ENCODE measurements at places on chromosomes 11 and 22. TPM values are rescaled to one million over a fixed set of nuclear protein-coding genes. Genes with fewer than 3 reads are reported as not detected.

Gene PRR5L
- total RNA-seq = 62.7 TPM

Gene IFITM10
- 1.6 TPM for total RNA-seq

Gene C11orf87
- total RNA-seq = not detected

DNA sequence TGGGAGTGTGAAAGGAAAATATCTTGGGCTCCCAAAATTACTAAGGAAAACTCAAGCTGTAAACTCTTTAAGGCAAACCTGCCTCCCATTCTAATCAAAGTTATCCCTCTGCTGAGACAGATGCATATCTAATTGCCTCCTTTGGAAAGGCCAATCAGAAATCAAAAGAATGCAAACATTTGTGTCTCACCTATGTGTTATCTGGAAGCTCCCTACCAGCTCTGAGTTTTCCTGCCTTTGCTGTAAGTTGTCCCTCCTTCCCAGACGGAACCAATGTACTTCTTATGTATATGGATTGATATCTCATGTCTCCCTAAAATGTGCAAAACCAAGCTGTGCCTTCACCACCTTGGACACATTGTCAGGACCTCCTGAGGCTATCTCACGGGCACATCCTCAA, 95.8 kb downstream of the AASDHPPT start:
- DNase-seq = no peak
- no peaks in the 10 kb centered on the region for H3K36me3 ChIP-seq
- H3K4me3 ChIP-seq = no peak overlapping the region
- H3K27ac ChIP-seq = no peak overlapping the region
- no peaks in the 10 kb centered on the region for H3K27me3 ChIP-seq

DNA sequence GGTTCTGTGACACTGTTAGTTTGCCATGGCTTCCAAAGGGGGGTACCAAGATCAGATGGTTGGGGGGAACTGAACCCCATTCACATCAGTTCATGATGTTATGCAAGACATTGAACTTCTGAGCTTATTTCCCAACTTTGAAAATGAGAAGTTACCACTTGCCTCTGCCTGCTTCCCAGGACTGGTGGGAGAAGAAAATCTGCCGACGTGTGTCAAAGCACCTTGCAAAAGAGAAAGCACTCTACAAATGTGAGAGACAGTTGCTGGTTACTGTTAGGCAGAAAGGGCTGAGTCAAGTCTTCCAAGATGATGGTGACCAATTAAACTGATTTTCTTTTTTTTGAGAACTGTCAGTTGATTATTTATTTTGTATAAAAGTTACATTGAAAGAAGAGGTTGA, 45.6 kb downstream of the SMCO4 start:
- H3K4me1 ChIP-seq = no peaks in the 10 kb centered on the region
- no peak for DNase-seq
- H3K27me3 ChIP-seq = no peaks in the 10 kb centered on the region

- no peaks in the 10 kb centered on the region for H3K27me3 ChIP-seq
- no peaks in the 10 kb centered on the region for H3K4me1 ChIP-seq
- DNase-seq = no peak
- peaks cover 10% of the 10 kb centered on the region for H3K36me3 ChIP-seq
- H3K27ac ChIP-seq = no peak overlapping the region
Observed at GRCh38 chr22:38072322-38073149, 11.4 kb downstream of the SLC16A8 start.

- no peak within 1 kb of the TSS for H3K27ac ChIP-seq
- no peak for DNase-seq
- no peaks in the 10 kb centered on the region for H3K36me3 ChIP-seq
- H3K27me3 ChIP-seq = no peaks in the 10 kb centered on the region
Observed at GRCh38 chr22:50737728-50738648, at the start of gene ACR. Gene ACR, plus strand, starts transcription at chr22:50738204. Its CDS starts 32 bp downstream, at chr22:50738236.

Data from CD4-positive, alpha-beta memory T cell (primary cell).